NCI-H2081 treated with DMSO at 0.1 percent for 48 hours (cell line): ENCODE measurements at places on chromosomes 16 and 17.

- no peak for DNase-seq
Measured at GRCh38 chr17:7955414-7956227, 23.6 kb downstream of the CNTROB start.

- no peak for DNase-seq
Measured at GRCh38 chr16:89315271-89315670, 97.8 kb downstream of the ZNF778 start.

GRCh38 chr17:83055911-83056582 is 23.4 kb upstream of the METRNL start:
- DNase-seq = no peak

DNA sequence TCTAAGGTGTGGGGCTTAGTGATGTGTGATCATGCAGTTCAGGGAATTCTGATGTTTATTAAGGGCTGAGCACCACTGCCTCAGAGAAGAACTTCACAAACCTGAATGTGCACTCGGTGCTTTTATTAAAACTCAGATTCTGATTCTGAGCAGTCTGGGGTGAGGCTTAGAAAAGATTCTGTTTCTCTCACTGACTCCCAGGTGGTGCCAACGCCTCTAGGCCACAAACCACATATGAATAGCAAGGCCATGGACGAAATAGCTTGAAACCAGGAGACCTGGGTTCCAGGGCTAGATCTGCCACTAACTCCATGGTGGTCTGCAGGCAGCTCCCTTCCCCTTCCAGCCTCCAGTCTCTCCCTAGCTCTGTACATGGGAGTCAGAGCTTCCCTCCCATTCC is 169.1 kb downstream of the HS3ST3B1 start:
- no peak for DNase-seq

- DNase-seq = no peak
Measured at GRCh38 chr17:57971572-57971971, 16.4 kb upstream of the CUEDC1 start.

- DNase-seq = no peak
Measured at GRCh38 chr17:75845058-75845711, 981 bp upstream of the UNC13D start.

- no peak for DNase-seq
Measured at GRCh38 chr16:4025428-4025827, 90.8 kb downstream of the ADCY9 start.

DNA sequence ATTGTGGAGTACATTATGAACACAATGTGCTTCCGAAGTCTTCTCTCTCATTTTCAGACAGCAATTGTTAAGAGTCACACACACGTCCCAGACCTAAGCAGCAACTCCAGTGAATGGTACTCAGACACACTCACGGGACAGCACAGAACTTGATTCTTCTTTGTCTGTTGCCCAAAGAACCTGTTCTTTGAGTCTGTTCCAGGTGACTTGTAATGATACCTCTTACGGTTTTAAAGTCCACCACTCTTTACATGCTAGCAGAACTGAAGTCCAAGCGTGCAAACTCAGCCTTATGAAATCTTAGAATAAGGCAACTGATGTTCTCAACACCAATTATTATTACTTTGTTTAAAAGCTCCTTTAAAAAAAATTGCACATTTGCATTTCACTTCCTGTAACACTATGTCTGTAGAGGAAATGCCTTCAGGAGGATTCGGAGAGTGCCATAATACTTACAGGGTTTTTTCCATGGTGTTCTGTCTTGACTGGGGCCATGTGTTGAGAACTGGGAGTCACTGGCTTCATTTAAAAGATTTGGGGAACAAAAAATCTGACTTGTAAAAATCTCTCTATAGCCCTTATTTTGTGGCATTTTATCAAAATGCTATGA is 48.1 kb downstream of the MARF1 start:
- no peak for DNase-seq
